ENCODE measurements at places on chromosomes 6 and 20. TPM values are rescaled to one million over a fixed set of nuclear protein-coding genes. Genes with fewer than 3 reads are reported as not detected.

SRSF12 gene
- 0.35 TPM for total RNA-seq

TMEM217 gene
- 1.4 TPM for total RNA-seq

SOX4 gene
- total RNA-seq = 3.5 TPM

ERVFRD-1 gene
- not detected for total RNA-seq

CCN2 gene
- total RNA-seq = 110 TPM

EYS gene
- total RNA-seq = not detected

- no peak for DNase-seq
- no peak overlapping the region for H3K4me3 ChIP-seq
- no peaks in the 10 kb centered on the region for H3K36me3 ChIP-seq
- no peak overlapping the region for H3K27ac ChIP-seq
- no peaks in the 10 kb centered on the region for H3K27me3 ChIP-seq
- no peaks in the 10 kb centered on the region for H3K4me1 ChIP-seq
Observed at GRCh38 chr6:150567380-150567779, 32.3 kb upstream of the PLEKHG1 start.

DNA sequence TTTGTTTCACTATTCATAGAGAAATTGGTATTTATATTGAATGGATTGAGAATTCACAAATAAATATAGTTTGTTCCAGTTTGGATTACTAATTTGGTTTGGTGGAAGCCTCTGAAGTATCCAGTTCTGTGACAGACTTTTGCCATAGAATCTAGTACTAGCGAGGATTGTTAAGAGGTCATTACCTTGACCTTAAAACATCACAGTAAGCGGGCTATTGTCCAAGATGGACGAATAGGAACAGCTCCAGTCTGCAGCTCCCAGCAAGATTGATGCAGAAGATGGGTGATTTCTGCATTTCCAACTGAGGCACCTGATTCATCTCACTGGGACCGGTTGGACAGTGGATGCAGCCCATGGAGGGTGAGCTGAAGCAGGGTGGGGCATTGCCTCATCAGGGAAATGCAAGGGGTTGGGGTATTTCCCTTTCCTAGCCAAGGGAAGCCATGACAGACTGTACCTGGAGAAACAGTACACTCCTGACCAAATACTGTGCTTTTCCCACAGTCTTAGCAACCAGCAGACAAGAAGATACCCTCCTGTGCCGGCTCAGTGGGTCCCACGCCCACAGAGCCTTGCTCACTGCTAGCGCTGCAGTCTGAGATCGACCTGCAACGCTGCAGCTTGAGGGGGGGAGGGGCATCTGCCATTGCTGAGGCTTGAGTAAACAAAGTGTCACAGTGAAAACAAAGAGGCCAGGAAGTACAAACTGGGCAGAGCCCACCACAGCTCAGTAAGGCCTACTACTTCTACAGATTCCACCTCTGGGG, 66.4 kb upstream of the NEDD9 start:
- H3K27me3 ChIP-seq = no peaks in the 10 kb centered on the region
- H3K27ac ChIP-seq = no peak overlapping the region
- no peak overlapping the region for H3K4me3 ChIP-seq
- no peaks in the 10 kb centered on the region for H3K36me3 ChIP-seq
- H3K4me1 ChIP-seq = no peaks in the 10 kb centered on the region
- DNase-seq = no peak

GRCh38 chr6:157593596-157593995, 212.6 kb downstream of the ZDHHC14 start:
- H3K4me1 ChIP-seq = peaks cover 8% of the 10 kb centered on the region
- no peak for DNase-seq
- no peaks in the 10 kb centered on the region for H3K36me3 ChIP-seq
- H3K4me3 ChIP-seq = no peak overlapping the region

GRCh38 chr6:145736661-145737144, 1.4 kb upstream of the EPM2A start:
- no peak overlapping the region for H3K27ac ChIP-seq
- H3K36me3 ChIP-seq = no peaks in the 10 kb centered on the region
- no peak for DNase-seq
- no peaks in the 10 kb centered on the region for H3K4me1 ChIP-seq
- H3K4me3 ChIP-seq = peak overlapping the region; percentile 74

DNA sequence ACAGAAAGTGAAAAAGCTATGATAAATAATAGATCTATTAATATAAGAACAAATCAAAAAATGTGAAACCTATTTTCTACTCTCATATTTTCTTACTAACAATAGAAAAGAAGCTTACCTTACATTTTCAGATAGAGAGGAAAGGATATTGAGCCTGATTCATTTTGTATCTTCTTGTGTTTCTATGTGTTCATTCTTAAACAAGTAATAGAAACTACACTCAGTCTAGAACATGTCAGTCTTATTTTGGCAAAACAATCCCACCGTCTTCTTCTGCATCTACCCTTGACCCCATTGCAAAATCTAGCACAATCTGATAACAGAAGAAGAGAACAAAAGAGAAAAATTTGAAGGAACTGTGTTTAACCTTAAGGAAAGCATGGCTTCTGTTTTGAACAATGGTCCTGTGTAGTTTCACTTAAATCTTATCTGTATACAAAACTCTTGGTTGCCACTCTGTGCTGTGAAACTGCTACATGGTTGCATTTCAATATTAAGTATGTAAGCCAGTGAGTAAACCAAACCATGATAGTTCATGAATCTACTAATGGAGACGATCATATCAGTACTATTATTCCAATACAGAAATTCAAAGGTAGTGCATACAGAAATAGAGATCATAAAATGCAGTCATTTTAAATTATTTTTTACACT, 69.5 kb upstream of the LGSN start:
- H3K27me3 ChIP-seq = no peaks in the 10 kb centered on the region
- no peaks in the 10 kb centered on the region for H3K36me3 ChIP-seq
- no peaks in the 10 kb centered on the region for H3K4me1 ChIP-seq
- DNase-seq = no peak

DNA sequence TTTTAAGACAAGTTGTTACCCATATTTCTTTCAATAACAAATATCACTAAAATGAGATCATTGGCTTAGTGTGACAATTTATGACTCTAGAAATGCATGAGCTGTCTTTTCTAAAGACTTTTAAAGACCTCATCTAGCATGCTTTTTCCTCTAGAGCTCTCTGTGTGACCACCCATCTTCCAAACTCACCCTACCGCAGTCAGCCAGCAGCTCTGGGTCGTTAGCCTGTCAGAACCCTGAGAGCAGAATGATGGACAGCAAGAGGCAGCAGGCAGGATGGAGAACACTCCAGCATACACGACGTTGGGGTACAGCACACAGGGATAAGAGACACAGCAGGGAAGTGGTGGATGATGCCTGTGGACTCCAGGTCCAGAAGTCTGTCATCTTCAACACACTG, 45.1 kb upstream of the TBX18 start:
- no peak overlapping the region for H3K4me3 ChIP-seq
- no peaks in the 10 kb centered on the region for H3K36me3 ChIP-seq
- H3K27ac ChIP-seq = no peak overlapping the region
- no peak for DNase-seq

DNA sequence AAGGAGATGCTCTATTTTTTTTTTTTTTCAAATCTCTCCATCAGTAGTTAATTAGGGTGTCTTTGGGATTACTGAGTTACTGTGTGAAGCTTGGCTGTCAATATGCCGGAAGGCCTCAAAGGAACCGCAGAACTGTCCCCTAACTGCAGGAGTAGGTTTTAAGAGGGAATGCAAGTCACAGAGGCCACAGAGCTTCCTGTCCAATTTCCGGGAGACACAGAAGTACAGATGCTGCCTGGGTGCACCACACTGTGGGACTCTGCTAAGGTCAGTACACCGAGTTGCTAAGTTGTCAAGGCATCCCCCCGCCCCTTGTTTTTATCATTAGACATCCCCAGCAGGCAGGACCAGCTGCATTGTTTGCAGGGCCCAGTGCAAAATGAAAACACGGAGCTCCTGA, 120.2 kb upstream of the RAB32 start:
- no peaks in the 10 kb centered on the region for H3K27me3 ChIP-seq
- no peak overlapping the region for H3K27ac ChIP-seq
- no peak for DNase-seq
- no peak overlapping the region for H3K4me3 ChIP-seq
- H3K36me3 ChIP-seq = no peaks in the 10 kb centered on the region

DNA sequence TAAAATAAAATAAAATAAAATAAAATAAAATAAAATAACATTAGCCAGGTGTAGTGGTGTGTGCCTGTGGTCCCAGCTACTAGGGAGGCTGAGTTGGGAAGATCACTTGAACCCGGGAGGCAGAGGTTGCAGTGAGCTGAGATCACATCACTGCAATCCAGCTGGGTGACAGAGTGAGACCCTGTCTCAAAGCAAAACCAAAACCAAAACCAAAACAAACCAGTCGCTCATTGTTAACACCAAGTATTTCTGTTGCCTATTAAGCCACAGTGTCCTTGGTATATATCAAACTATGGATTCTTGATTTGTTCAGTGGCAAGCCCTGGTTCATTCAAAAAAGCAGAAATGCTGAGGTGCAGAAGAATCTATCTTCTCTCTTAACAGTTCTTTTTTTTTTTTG, 65.7 kb downstream of the PYGB start:
- no peaks in the 10 kb centered on the region for H3K27me3 ChIP-seq
- H3K27ac ChIP-seq = no peak overlapping the region
- peaks cover 14% of the 10 kb centered on the region for H3K4me1 ChIP-seq
- no peak overlapping the region for H3K4me3 ChIP-seq

DNA sequence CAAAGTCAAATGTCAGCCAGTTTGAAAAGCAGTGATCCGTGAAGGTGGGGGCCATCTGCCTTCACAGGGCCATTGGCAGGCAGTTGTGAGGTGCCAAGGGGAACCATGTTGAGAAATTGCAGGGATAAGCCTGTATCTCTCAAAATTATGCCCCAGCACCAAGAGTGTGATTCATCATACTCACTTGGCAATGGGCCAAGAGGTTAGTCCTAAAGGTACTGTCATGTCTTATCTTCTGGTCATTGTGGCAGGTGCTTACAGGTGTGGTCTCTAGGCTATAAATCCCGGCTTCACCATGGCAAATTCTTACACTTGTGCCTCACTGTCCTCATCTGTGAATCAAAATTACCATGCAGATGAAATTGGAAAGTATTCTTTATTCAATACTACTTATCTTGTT, 150.7 kb upstream of the LAMP5 start:
- no peak overlapping the region for H3K4me3 ChIP-seq
- H3K27me3 ChIP-seq = no peaks in the 10 kb centered on the region
- no peak for DNase-seq
- H3K4me1 ChIP-seq = no peaks in the 10 kb centered on the region
- no peaks in the 10 kb centered on the region for H3K36me3 ChIP-seq
- no peak overlapping the region for H3K27ac ChIP-seq

DNA sequence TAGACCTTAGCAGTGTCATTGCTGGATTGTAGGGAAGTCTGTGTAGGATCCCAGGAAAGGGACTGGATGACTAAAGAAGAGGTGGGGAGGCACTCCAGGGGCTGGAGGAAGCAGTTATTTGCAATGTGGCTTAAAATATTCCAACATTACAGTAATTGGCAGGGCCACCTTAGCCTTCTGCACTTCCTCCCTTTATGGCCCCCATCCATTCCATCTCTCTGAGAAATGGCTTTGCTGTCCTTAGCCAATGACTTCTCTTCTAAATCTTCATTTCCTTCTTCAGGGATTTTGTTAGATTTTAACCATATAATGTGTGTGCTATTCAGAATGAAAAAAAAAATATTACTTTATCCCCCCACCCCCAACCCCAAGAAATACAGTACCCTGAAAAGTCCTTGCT, 6.4 kb downstream of the ADGRF5 start:
- no peak for DNase-seq
- no peak overlapping the region for H3K27ac ChIP-seq
- no peaks in the 10 kb centered on the region for H3K27me3 ChIP-seq
- no peaks in the 10 kb centered on the region for H3K36me3 ChIP-seq
- no peaks in the 10 kb centered on the region for H3K4me1 ChIP-seq

DNA sequence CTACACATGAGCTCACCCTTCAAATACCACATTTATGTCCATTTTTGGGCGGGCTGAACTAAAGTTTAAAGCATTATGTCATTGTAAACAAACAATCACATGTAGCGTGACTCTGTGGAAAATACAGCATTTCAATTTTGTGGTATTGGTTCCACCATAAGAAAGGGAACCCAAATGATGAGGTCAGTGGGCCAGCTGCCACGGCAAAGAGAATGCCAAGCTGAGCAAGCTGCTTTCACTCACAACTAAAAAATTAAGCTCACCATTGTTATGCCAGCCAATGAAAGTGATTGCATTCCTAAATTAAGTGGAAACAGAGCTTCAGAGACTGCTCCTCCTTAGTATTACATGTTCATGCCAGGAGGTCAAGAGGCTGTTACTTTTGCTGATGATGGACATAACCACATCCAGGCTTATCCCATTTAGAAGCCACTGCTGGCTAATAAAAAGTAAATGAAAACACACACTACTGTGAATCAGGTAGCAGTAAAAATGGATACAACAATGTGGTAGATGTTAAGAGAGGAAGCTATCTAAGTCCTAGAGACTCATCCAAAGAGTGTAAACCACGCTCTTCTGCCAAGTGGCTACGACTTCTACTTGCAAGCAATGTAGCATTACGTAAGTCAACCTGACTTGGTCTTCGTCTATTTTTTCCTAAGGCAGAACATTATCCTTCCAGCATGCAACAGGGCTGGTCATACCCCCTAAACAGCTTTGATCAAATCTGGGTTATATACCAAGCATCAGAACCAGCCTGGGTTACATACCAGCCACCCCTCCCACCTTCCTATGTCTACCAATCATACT, 164.8 kb downstream of the BACH2 start:
- no peaks in the 10 kb centered on the region for H3K27me3 ChIP-seq
- no peaks in the 10 kb centered on the region for H3K4me1 ChIP-seq
- H3K27ac ChIP-seq = no peak overlapping the region

- H3K27ac ChIP-seq = no peak overlapping the region
- H3K27me3 ChIP-seq = no peaks in the 10 kb centered on the region
- DNase-seq = no peak
- H3K4me3 ChIP-seq = no peak overlapping the region
- no peaks in the 10 kb centered on the region for H3K4me1 ChIP-seq
Observed at GRCh38 chr6:72636215-72636614, 14.4 kb downstream of the KCNQ5 start.

DNA sequence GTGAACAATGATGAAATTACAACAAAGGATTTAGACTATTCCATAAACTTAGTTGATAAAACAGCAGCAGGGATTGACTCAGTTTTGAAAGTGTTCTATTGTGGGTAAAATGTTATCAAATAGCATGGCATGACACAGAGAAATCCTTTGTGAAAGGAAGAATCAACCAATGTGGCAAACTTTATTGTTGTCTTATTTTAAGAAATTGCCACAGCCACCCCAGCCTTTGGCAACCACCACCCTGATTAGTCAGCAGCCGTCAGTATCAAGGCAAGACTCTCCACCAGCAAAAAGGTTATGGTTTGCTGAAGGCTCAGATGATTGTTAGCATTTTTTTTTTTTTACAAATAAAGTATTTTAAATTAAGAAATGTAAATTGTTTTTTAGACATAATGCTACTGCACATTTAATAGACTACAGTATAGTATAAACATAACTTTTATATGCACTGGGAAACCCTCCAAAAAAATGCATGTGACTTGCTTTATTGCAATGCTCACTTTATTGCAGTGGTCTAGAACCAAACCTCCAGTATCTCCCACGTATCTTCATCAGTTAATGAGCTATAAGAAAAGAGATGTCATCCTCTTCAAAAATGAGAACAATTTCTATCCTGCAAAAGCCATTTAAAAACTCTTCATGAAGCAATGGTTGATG, 162.7 kb downstream of the SOBP start:
- H3K4me3 ChIP-seq = no peak overlapping the region
- no peak for DNase-seq
- no peaks in the 10 kb centered on the region for H3K36me3 ChIP-seq
- H3K27ac ChIP-seq = no peak overlapping the region

Measured in esophagus squamous epithelium (tissue), 5 donors.